Right forelimb (tissue), 1 donor: ENCODE measurements at places on chromosomes 13 and 19.

DNA sequence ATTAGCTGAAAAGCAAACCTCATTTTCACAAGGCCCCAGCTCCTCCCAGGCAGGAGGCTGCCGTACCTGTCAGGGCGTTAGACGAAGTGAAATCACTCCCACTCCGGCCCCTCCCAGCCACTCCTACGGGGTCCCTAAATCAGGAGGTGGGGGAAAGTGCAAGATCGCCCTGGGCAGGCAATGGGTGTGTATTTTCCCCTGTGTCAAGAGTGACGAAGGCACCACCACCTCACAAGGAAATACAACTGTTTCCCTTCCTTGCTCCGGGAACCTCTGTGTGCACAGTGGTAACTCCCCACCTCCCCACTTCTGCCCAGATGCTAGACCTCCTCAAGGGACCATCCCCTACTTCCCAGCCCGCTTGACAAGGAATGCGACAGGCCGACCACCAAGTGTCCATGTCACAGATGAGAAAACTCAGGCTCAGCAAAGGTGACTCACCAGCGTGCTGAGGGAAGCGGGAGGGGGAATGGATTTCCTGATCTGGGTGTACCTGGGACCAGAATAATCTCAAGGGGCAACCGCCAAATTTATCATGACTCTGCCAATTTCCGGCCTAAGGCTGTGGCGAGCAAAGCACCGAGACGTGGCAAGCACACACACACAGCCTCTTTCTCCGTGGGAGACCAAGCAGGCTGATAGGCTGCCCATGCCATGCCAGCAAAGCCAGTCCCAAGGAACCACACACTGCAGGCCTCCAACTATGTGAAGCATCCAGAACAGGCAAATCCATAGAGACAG lies 7.3 kb downstream of the PPP6R1 start:
- no peak for DNase-seq

- DNase-seq, result no peak
Measured at GRCh38 chr13:24511019-24511815, 1.4 kb downstream of the PARP4 start.

- DNase-seq, result no peak
Measured at GRCh38 chr13:29749401-29750182, 100.8 kb downstream of the UBL3 start.

DNA sequence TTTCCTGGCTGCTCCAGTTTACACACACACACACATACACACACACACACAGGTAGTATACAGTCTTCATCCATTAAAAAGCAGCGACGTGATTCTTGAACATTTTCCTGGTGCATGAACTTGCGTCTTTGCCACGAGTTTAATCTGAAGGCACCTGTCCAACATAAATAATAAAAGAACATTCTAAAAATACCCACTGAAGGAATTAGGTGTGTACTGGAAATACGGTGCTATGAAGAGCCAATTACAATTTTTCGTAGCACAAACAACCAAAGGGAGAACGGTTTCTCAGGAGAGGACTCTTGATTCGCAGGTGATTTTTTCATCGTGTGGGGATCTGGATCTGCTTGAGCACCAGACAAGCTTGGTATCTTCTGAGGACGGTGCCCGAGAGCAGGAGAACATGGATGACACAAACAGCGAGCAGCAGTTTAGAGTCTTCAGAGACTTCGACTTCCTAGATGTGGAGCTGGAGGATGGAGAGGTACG lies 61.2 kb downstream of the ZAR1L start:
- DNase-seq, result no peak

GRCh38 chr19:15293781-15294491 lies 38.4 kb downstream of the BRD4 start:
- DNase-seq, result no peak

- no peak for DNase-seq
Measured at GRCh38 chr13:111893607-111894443, 173.1 kb upstream of the SOX1 start.
